ENCODE measurements at places on chromosomes 7 and 10. TPM values are rescaled to one million over a fixed set of nuclear protein-coding genes. Genes with fewer than 3 reads are reported as not detected.

DNA sequence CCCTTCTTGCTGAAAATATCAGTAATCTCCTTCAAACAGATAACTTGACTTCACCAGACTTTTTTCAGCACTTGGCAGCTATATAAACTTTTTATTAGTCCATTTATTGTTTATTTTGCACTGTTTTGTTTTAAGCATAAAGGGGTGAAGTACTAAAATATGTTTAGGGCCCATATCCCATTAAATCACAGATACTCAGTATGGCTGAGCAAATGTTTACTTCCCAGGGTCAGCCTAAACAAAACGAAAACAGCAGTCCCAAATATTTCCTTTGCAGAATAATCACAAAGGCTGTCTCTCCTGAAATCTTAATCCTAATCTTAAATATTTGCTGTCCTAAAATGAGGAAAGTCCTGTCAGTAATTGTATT, 649.6 kb downstream of the TNS3 start:
- H3K4me3 ChIP-seq, result no peak overlapping the region
- peaks cover 23% of the 10 kb centered on the region for H3K4me1 ChIP-seq
- no peaks in the 10 kb centered on the region for H3K27me3 ChIP-seq
- no peaks in the 10 kb centered on the region for H3K36me3 ChIP-seq

The ACBD7 gene
- total RNA-seq, result 5.4 TPM

The FAM25A gene
- 11.4 TPM for total RNA-seq

GRCh38 chr7:47432671-47433563, 149.0 kb downstream of the TNS3 start:
- no peak overlapping the region for H3K4me3 ChIP-seq
- peaks cover 28% of the 10 kb centered on the region for H3K36me3 ChIP-seq
- DNase-seq, result no peak
- no peak overlapping the region for H3K27ac ChIP-seq
- no peaks in the 10 kb centered on the region for H3K27me3 ChIP-seq

GRCh38 chr10:102069071-102069470, 3.9 kb downstream of the HPS6 start:
- no peak overlapping the region for H3K4me3 ChIP-seq
- no peak for DNase-seq
- H3K27ac ChIP-seq, result no peak overlapping the region
- H3K36me3 ChIP-seq, result no peaks in the 10 kb centered on the region
- no peaks in the 10 kb centered on the region for H3K27me3 ChIP-seq
- H3K4me1 ChIP-seq, result peaks cover 10% of the 10 kb centered on the region

DNA sequence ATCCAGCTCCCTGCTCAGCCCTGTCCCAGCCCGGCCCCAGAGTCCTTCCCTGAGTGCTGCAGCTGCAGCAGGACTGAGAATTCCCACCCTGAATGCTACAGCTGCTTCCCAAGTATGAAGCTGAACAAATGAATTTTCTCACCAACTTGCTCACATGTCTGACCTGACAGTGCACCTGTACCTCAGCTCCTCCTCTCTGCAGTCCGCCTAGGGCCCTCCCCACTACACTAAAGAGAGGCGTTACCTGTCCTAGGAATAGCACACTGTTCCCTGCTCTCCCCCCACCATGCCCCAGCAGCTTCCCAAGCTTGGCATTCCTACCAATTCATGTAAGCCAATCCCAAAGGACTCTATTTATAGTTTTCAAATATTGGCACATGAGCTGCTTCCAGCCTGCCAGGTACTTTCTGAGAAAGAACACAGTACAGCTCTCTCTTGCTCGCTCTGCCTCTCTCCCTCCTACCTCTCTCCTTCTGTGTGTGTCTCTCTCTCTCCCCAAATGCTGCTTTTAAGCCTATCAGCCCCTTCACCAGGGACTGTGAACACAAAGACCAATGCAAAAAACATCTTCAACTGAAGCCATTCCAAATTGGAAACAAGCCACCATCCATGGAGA, 400.1 kb downstream of the TNS3 start:
- no peak overlapping the region for H3K27ac ChIP-seq
- peaks cover 5% of the 10 kb centered on the region for H3K27me3 ChIP-seq
- no peaks in the 10 kb centered on the region for H3K36me3 ChIP-seq
- no peak for DNase-seq
- no peak overlapping the region for H3K4me3 ChIP-seq

DNA sequence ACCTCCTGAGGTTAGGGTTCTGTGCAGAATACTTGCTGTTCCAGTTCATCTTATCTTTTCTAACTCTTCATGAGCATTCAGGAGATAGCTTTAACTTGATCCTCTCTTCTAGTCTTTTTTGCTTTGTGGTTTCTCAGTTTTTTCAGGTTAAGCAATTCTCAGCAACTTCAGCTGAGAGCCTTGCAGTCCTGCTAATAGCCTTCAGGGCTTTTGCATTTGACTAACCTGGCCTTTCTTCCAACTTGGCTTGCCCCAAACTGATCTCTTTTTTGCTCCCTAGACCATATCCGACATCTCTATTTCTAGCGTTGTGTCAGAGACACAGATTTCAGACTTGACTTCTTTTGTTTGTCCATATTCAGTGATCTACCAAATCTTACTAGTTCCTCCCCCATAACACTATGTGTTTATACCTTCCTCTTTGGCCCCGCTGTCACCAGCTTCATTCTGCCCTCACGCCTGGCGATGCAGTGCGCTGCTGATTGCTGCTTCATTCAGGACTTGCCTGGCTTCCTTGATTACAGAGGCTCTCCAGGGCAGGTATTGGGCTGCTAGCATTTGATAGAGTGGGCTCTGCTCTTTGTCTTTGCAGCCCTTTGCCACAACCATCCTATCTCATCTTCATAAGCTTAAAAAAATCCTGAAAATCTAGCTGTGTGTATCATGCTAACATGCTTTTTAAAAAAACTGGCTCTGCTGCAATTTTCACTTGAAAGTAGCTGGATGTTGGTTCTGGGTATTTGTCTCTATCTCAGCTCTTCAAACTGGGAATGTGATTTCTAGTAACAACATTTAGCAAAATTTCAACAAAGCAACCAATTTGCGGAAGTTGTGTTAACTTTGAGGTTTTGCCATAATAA, 9.6 kb downstream of the CUL1 start:
- peaks cover 6% of the 10 kb centered on the region for H3K4me1 ChIP-seq
- H3K36me3 ChIP-seq, result no peaks in the 10 kb centered on the region
- DNase-seq, result no peak
- no peaks in the 10 kb centered on the region for H3K27me3 ChIP-seq

DNA sequence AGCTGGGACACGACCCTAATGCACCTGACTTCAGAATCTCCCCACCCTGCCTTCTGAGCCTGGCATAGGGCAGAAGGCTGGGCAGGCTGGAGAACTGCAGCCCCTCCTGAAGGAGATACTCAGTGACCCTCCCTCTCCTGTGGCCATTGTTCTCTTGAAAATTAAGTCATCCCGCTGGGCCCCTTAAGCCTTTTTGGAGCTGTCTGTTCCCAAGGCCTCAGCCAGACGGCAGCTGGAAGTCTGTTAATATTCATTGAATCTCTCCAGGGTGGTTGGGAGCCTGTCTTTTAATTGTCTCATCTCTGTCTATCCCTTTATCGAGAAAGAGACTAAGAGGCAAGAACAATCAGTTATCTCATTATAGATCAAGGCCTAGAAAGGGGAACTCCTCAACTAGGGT, 118.1 kb upstream of the PCBD1 start:
- H3K4me3 ChIP-seq, result no peak overlapping the region
- no peak overlapping the region for H3K27ac ChIP-seq
- no peak for DNase-seq
- H3K27me3 ChIP-seq, result peaks cover 23% of the 10 kb centered on the region
- H3K4me1 ChIP-seq, result peaks cover 6% of the 10 kb centered on the region

DNA sequence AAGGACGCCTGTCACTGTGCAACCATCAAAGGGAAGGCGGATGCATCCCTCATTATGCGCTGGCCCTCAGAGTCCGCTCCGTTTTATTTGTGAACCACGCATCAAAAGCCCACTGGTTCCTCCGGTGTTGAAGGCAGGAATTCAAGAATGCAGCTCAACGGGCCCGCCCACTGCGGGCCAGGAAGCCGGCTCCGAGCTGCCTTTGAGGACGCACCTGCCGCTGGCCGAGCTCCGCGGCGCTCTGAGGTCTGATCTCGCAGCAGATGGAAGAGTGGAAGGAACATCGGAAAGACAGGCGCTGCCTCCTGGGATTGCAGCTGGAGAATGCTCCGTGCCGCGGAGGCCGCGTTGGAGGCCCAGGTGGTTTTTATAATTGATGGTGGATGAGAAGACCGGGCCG, 56.9 kb upstream of the ADGRA1 start:
- no peak overlapping the region for H3K4me3 ChIP-seq
- DNase-seq, result no peak
- H3K4me1 ChIP-seq, result no peaks in the 10 kb centered on the region
- no peak overlapping the region for H3K27ac ChIP-seq
- peaks cover 79% of the 10 kb centered on the region for H3K27me3 ChIP-seq

The ZNF365 gene
- 20.2 TPM for total RNA-seq

The FGL2 gene
- total RNA-seq, result not detected

DNA sequence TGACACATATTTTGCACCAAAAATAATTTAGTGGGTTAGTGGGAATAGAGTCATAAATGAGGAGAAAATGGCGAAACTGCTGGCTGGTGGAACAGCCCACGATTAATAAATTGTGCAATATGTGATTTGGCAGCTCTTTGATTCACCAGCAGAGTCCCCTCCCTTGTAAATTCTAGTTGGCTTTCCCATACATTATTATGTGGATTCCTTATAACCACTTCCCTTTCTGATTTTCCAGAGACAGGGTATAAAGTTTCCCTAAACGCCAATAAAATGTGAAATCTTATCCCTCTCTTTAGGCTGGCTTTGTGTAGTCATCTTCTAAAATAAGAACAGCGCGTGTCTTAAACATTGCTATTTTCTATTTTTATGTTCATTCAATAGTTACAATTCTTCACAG, 149.4 kb upstream of the FERD3L start:
- no peaks in the 10 kb centered on the region for H3K27me3 ChIP-seq
- H3K27ac ChIP-seq, result peak overlapping the region; percentile 10
- no peak overlapping the region for H3K4me3 ChIP-seq
- peak; percentile 87 for DNase-seq

GRCh38 chr10:95444792-95445191, 116.4 kb downstream of the SORBS1 start:
- H3K4me1 ChIP-seq, result peaks cover 16% of the 10 kb centered on the region
- no peak overlapping the region for H3K27ac ChIP-seq
- H3K27me3 ChIP-seq, result no peaks in the 10 kb centered on the region
- H3K4me3 ChIP-seq, result no peak overlapping the region

GRCh38 chr7:41928166-41928565, 225.3 kb upstream of the INHBA start:
- peaks cover 3% of the 10 kb centered on the region for H3K4me1 ChIP-seq
- H3K27me3 ChIP-seq, result no peaks in the 10 kb centered on the region
- H3K4me3 ChIP-seq, result no peak overlapping the region
- no peak for DNase-seq

DNA sequence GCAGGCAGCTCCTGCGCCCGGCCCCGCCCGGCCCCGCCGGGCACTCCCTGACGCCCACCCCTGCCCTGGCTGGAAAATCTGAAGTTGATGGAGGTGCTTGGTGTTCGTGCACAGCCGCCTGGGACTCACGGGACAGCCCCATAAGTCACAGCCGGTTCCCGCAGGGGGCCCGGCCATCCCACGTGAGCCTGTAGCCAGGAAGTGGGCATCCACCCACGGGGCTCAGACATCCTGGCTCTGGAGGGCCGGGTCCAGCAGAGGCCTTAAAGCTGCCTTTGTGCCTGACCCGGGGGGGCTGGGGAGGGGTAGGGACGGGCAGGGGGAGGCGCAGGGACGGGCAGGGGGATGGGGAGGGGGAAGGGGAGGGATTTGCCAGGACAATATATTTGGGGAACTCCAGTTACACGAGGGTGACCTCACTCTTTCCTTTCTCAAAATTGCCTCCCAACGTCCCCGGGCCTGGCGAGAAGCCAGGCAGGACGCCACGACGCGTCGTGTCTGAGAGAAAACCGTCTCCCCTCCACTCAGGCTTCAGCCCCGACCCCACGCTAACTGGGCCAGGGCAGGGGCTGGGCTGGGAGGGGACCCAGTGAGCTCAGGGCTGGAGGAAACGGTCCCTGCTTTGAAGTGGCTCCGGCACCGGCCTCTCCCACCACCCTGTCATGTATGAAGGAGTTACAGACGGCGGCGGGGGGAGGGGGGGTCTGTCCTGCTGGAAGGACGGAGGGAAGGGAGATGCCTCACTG, 82.1 kb upstream of the PDGFA start:
- H3K27me3 ChIP-seq, result no peaks in the 10 kb centered on the region
- H3K4me3 ChIP-seq, result no peak overlapping the region
- no peak for DNase-seq
- H3K27ac ChIP-seq, result no peak overlapping the region
- H3K4me1 ChIP-seq, result no peaks in the 10 kb centered on the region
- no peaks in the 10 kb centered on the region for H3K36me3 ChIP-seq

DNA sequence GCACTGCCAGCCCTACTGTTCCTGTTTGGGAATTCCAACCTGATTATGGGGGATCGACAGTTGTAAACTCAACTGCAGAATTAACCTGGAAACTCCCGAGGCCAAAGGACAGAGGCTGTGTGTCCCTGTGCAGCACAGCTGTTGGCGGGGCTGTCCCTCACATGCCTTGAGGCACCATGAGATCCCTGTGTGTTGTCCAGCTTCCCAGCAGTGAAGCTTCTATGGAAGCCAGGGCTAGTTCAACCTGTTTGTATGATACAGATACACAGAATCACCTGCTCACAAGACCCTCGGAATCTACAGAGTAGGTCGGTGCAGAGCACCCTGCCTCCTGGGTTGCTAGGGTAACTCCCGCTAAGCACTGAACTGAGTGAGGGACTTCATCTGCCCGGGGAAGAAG, 61.0 kb upstream of the EFCAB10 start:
- no peak overlapping the region for H3K4me3 ChIP-seq
- no peak for DNase-seq
- H3K27me3 ChIP-seq, result no peaks in the 10 kb centered on the region
- H3K4me1 ChIP-seq, result no peaks in the 10 kb centered on the region
- no peak overlapping the region for H3K27ac ChIP-seq

The THSD7A gene
- total RNA-seq, result 0.06 TPM

DNA sequence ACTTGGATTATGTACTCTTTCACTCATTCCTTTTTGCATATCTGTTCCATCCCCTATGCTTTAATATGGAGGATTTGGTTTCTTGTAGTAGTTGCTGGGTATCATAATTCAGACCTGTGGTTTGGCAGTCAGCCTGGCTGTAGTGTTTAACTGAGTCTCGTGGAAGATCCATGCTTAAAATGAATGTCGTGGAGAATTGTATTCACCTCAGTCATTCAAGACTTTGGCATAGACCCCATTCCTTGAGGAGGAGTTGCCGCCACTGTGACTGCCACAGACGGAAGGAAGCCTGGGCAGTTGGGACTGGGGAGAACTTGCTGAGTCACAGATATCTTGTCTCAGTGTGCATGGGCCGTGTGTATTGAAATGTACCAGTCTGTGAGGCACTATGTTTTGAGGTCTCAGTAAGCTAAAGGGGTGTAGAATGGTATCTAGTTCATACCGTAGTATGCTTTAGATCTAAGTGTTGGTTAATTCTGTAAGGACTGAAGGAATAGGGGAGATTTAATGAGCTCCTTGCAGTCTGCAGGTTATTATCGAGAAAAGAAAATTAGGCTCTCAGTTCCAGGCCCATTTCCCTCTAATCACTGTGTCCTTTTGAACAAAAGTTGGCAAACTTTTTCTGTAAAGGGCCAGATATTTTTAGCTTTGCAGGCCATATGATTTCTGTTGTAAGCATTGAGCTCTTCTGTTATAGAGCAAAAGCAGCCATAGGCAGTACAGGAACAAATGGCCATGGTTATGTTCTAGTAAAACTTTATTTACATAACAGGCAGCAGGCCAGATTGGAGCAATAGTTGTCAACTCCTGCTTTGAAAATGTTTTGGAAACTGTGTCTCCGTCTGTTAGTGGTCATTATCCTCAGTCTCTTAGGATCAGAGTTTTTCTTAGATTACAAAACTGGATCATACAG, 76.8 kb downstream of the TPST1 start:
- H3K27me3 ChIP-seq, result no peaks in the 10 kb centered on the region
- peak overlapping the region; percentile 87 for H3K27ac ChIP-seq
- peaks cover 36% of the 10 kb centered on the region for H3K4me1 ChIP-seq
- peak; percentile 95 for DNase-seq
- no peak overlapping the region for H3K4me3 ChIP-seq
- H3K36me3 ChIP-seq, result no peaks in the 10 kb centered on the region
